ENCODE measurements at places on chromosomes 5 and 9. TPM values are rescaled to one million over a fixed set of nuclear protein-coding genes. Genes with fewer than 3 reads are reported as not detected.

The RABL6 gene
- 60.0 TPM for polyA plus RNA-seq

The SCAI gene
- 1.8 TPM for polyA plus RNA-seq

The CARTPT gene
- 3.9 TPM for polyA plus RNA-seq

- no peak for DNase-seq
These were observed 79.2 kb upstream of the SLCO4C1 start for GRCh38 chr5:102375272-102375671.

DNA sequence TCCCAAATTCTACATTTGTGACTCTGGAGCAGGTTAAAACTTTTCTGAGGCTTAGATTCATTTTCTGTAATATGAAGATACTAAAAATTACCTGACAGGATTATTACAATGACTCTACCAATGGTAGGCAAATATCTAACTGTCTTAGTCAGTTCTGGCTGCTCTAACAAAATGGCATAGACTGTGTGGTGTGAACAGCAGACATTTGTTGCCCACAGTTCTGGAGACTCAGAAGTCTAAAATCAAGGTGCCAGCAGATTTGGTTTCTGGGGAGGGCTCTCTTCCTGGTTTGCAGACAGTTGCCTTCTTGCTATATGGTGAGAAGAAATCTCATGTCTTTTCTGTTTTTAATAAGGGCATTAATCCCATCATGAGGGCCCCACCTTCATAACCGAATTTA lies 245.1 kb downstream of the MAST4 start:
- DNase-seq: no peak

DNA sequence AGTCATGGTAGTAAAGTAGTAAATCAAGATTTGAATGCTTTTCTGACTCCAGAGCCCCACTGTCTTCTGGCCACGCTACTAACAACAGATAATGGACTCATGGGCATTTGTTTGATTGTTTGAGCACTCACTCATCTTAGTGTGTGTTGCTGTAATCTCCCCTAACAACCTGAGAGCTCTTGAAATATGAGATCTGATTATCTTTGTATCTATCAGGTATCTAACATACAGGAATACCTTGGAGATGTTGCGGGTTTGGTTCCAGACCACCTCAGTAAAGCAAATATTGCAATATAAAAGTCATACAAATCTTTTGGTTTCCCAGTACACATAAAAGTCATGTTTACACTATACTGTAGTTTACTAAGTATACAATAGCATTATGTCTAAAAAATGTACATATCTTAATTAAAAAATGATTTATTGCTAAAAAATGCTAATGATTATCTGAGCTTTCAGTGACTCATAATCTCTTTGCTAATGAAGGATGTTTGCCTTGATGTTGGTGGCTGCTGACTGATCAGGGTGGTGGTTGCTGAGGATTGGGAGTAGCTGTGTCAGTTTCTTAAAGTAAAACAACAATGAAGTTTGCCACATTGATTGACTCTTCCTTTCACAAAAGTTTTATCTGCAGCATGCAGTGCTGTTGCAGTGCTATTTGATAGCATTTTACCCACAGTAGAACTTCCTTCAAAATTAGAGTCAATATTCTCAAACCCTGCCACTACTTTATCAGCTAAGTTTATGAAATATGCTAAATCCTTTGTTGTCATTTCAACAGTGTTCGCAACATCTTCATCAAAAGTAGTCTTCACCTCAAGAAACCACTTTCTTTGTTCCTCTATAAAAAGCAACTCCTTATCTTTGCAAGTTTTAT lies 92.2 kb downstream of the ZNF462 start:
- DNase-seq: no peak

GRCh38 chr5:121954086-121954485 lies 7.7 kb upstream of the SRFBP1 start:
- no peak for DNase-seq

DNA sequence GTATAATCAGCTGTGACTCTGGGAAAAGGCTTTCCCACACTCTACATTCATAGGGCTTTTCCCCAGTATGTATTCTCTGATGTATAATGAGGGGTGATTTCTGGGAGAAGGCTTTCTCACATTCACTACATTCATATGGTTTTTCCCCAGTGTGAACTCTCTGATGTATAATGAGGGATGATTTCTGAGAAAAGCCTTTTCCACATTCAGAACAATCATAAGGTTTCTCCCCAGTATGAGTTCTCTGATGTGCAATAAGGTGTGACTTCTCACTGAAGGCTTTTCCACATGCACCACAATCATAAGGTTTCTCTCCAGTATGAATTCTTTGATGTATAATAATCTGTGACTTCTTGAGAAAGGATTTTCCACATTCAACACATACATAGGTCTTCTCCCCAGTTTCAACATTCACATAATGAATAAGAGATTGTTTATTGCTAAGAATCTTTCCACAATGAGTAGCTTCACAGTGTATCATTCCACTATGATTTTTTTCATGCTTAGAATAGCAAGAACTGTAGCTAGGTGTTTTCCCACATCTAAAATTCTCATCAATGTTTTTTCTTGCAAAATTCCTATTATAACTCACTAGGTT lies 26.7 kb upstream of the ZNF300 start:
- DNase-seq: no peak

GRCh38 chr5:114223866-114224265 lies 138.0 kb upstream of the KCNN2 start:
- DNase-seq: no peak

DNA sequence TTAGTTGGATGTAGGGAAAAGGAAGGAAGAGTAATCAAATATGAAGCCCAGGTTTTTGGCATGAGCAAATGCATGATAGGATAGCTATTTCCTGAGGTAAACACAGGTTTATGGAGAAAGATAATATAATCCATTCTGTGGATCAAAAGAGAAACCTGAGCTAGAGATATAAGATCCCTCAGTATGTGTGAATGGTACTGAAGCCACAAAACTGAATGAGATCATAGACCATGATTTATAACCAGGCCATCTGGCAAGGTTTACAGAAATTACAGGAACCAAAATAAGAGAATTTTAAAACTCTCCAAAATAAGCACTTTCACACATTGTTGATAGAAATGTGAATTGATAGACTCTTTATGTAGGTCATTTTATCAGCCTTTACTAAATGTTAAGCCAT lies 28.7 kb upstream of the ECM2 start:
- no peak for DNase-seq

DNA sequence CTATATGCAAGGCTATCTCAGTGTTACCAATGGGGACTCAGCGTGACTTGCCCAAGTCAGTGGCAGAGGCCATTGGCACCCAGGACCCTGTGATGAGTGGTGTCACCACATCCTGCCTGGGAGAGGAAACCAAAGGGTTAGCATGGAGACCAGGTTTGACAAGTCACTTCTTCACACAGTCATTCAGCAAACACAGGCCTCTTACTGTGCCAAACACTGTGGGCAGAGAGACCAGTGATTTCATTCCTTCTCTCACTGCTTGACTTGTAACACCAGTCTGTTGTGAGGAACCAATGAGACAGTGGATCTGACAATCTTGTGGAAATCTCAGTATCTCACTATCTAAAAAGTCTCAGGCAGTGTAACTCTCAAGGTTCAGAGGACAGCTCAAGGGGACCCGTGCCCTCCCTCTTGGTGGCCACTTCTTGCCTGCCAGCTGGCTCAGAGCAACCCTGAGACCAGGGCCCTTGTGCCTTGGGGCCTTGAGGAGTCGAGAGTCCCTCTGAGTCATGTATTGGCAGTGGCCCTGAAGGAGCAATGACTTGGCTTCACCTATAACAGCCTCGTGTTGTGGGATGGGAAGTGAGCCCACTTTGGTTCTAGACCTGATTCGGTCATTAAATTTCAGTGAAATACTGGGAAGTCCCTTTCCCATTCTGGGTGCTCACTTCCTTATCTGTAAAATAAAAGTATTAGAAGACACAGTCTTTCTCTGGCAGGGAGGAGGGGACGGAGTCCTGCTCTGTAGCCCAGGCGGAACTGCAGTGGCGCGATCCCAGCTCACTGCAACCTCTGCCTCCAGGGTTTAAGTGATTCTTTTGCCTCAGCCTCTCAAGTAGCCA lies 1.6 kb downstream of the FABP6 start:
- DNase-seq: no peak

DNA sequence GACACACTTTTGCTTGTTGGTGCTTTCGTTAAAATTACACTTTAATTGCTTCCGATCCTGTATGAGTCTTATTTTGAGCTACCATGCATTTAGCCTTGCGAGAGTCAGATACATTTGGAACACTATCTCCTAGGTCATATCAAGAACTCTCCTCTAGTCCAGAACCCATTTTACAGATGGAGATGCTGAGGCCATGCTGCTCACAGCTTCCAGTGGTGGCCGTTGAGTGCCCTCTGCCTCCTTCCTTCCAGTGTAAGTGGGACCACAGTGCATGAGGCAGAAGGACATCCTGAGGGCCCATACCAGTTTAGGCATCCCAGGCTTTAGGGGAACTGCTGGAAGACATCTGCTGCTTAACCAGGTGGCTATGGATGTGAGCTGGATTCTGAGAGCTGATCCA lies 6.9 kb downstream of the CCNI2 start:
- no peak for DNase-seq

- no peak for DNase-seq
These were observed 50.3 kb downstream of the SAR1B start for GRCh38 chr5:134582281-134582680.

GRCh38 chr9:137807721-137808703 lies 69.6 kb upstream of the CACNA1B start:
- DNase-seq: no peak

Data from urinary bladder (tissue), 4 donors.